ENCODE measurements at places on chromosomes 16 and 17. TPM values are rescaled to one million over a fixed set of nuclear protein-coding genes. Genes with fewer than 3 reads are reported as not detected.
A peak's percentile ranks its signal among the peaks of the same experiment; 100 is the strongest.

The BRICD5 gene
- 3.3 TPM for total RNA-seq

The UNC119 gene
- total RNA-seq: 25.7 TPM

GRCh38 chr17:30952638-30953393 is 18.0 kb upstream of the RNF135 start:
- DNase-seq: no peak

- no peak for DNase-seq
These were observed 1400.7 kb downstream of the CDH8 start for GRCh38 chr16:60635548-60635947.

- DNase-seq: no peak
These were observed 970 bp upstream of the HSD11B2 start for GRCh38 chr16:67429799-67430503.

GRCh38 chr16:66387817-66388332 is 21.4 kb downstream of the CDH5 start:
- no peak for DNase-seq

DNA sequence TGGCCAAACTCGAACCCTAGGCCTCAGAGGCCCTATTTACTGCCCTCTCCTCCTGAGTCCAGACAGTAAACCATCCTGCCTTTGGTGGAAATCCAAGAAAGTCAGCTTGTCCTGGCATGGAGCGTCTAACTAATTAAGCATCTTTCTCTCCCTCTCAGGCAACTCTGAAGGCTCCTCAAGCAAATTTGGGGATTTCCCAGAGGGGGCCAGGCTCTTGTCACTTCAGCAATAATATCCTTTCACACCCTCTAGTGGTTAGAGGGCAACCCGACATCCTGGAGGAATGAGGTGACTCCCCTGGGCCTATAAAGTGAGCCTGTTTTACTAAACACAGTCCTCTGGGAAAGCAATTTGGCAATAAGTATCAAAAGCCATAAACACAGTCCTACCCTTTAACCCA is 60.4 kb downstream of the NOG start:
- DNase-seq: peak; percentile 8

DNA sequence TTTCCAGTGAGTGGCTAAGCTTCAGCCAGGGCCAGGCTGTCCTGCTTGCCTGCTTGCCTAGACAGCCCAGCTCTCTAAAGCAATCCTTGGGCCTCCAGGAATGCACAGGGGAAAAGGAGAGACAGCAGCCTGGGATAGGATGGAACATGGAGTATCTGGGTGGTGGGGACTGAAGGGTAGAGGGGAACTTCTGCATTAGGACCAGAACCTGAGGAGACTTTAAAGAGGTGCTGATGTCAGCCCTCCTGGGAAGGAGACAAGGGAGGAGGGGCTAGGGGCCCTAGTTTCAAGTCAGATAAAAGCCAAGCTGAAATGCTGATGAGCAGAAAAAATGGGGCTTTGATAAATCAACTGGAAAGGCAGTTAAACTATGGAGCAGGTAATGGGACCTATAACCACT is 1.8 kb downstream of the HOXB7 start:
- DNase-seq: no peak

DNA sequence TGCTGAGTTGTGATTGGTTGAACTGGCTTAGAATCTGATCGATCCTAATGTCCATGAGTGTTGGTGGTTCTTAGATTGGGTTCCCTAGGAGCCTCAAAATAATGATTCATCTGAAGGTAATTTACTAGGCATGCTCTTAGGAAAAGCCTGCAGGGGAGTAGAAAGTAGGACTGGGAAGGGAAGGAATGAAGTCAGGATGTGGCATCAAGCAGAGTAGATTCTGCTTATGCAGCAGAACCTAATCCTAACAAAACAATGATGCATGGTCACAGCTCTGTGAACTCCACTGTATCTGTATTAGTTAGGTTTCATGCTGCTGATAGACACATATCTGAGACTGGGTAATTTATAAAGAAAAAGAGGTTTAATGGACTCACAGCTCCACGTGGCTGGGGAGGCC is 132.5 kb downstream of the HS3ST2 start:
- DNase-seq: no peak

DNA sequence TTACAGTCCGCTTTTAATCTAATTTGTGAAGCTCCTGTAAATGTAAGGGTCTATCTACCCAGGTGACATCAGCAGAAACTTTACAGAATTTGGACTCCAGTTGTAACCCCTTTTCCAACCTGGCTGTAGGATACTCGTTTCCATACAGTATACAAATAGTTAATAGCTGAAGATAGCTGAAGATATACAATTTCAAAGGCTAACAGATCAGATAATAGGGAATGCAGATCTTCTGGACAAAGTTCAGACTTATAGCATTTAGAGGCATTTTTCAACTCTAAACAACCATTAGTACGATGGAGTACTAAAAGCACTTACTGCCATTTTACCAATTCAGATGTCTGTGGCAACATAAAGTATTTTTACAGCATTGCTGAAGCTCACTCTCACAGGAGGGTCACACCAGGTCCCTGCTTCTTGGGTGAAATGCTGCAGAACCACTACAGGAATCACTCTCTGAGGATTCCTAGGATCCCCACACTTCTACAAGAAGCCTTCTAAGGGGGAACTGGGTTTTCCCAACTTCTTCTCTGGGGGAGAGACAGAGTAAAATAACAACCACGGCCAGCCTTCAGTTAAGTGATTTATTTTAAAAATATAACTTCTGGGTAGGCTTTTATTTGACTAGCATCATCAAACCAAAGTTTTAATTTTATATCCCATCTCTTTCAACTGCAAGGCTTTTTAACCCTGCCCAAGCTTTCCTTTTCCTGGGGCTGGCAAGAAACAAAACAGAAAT is 2.9 kb downstream of the VEZF1 start:
- no peak for DNase-seq

All from body of pancreas (tissue), 4 donors.